Calu3 (cell line): ENCODE measurements at places on chromosomes 6 and 20. TPM values are rescaled to one million over a fixed set of nuclear protein-coding genes. Genes with fewer than 3 reads are reported as not detected.

GRCh38 chr6:90993770-90994169, 406.9 kb upstream of the MAP3K7 start:
- H3K27ac ChIP-seq = no peak overlapping the region
- no peaks in the 10 kb centered on the region for H3K36me3 ChIP-seq
- no peak for DNase-seq
- no peaks in the 10 kb centered on the region for H3K27me3 ChIP-seq
- H3K4me3 ChIP-seq = no peak overlapping the region

DNA sequence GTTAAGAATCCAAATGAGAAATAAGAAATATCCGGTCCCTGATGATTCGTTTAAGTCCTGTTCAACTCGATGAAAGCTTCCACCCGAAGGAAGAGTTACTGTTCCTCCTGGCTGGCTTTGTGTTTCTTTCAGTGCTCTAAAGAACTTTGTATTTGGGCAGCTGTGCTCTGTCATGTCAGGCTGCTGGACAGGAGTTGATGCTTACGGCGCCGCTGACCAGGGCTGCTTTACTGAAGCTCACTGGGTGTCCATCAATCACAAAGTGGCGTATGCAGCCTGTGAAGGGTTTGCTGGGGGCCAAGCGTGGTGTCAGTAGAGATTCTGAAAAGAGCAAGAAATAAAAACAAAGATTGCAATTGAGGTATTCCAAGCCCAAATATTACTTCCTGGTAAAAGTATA, 21.9 kb downstream of the FAM229B start:
- no peak overlapping the region for H3K4me3 ChIP-seq
- no peak for DNase-seq
- H3K4me1 ChIP-seq = no peaks in the 10 kb centered on the region
- no peak overlapping the region for H3K27ac ChIP-seq
- H3K27me3 ChIP-seq = no peaks in the 10 kb centered on the region

DNA sequence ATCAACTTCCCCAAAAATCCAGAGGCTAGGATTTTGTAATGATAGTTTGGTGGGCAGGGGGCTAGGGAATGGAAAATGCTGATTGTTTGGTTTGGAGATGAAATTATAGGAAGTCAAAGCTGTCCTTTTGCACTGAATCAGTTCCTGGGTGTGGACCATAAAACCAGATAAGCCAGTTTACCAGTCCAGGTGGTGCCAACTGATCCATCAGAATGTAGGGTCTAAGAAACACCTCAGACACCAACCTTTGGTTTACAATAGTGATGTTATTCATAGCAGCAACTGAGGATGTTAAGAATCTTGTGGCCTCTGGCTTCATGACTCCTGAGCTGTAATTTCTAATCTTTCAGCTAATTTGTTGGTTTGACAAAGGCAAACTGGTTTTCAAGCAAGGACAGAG, 496.6 kb upstream of the EPHA7 start:
- no peaks in the 10 kb centered on the region for H3K4me1 ChIP-seq
- no peak overlapping the region for H3K4me3 ChIP-seq
- H3K27ac ChIP-seq = no peak overlapping the region
- DNase-seq = no peak
- no peaks in the 10 kb centered on the region for H3K27me3 ChIP-seq

DNA sequence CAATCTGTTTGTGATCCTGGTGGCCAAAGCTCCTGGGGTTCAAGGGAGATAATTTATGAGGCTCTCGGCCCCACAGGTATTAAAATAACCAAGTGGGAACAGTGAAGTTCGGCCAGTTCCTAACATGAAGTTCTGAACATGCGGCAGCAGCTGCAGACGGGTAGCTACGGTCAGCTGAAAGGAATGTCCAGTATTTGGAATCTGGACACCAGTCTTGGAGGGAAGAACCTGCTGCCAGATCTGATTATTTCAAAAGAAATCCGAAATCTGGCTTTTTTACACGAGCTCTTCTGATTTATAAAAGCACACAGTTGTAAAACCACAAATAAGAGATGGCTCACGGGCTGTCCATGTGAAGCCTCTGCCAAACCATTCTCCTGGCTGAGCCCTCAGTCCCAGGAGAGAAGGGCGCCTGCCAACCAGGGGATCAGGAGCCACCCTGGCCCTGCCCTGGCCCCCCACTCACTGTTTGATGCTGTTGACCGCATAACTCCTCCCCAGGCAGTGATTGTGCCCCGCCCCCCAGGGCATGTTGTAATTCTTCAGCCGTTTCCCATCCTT, 28.2 kb upstream of the KCNB1 start:
- H3K4me1 ChIP-seq = no peaks in the 10 kb centered on the region
- no peaks in the 10 kb centered on the region for H3K27me3 ChIP-seq
- DNase-seq = no peak
- no peak overlapping the region for H3K27ac ChIP-seq

DNA sequence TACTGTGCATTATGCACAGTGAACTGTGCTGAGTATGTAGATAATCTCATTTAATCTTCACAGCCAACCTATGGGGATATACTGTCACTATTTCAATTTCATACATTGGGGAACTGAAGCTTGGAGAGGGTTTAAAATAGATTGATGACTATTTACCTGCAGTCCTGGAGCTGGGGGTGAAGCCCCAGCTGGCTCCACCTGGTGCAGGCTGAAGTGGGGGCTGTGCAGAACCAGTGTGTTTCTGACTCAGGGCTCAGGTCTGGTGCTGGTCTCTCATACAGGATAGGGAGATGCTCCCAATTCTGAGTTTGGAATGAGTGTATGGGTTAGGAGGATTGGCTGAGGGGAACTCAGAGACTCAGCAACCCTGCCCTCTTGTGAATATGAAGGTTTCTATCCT, 176.1 kb upstream of the CEP162 start:
- no peaks in the 10 kb centered on the region for H3K4me1 ChIP-seq
- peaks cover 7% of the 10 kb centered on the region for H3K27me3 ChIP-seq
- H3K36me3 ChIP-seq = no peaks in the 10 kb centered on the region
- no peak overlapping the region for H3K27ac ChIP-seq
- H3K4me3 ChIP-seq = no peak overlapping the region
- DNase-seq = no peak

- no peak overlapping the region for H3K4me3 ChIP-seq
- H3K4me1 ChIP-seq = no peaks in the 10 kb centered on the region
- no peaks in the 10 kb centered on the region for H3K36me3 ChIP-seq
- no peaks in the 10 kb centered on the region for H3K27me3 ChIP-seq
- DNase-seq = no peak
Observed at GRCh38 chr6:14166839-14167238, 49.3 kb downstream of the CD83 start.

DNA sequence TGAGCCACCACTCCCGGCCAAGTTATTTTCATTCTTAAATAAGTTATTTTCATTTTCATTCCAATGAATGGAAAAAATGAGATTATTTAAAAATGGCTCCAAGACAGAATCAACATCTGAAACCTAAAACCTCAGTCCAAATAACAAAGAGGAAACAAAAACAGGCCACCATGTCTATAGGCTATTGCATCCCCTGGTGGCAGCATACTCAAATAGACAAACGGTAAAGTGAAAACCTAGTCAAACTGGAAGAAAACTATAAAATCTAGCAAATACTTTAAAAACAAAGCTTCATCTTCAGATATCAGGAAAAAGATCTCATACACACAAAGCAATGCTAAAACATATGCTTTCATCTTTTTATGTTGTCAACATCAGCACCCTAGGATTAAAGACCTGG, 20.9 kb downstream of the IL17A start:
- no peak overlapping the region for H3K27ac ChIP-seq
- peaks cover 16% of the 10 kb centered on the region for H3K27me3 ChIP-seq
- DNase-seq = no peak
- H3K4me1 ChIP-seq = peaks cover 2% of the 10 kb centered on the region
- H3K36me3 ChIP-seq = no peaks in the 10 kb centered on the region

DNA sequence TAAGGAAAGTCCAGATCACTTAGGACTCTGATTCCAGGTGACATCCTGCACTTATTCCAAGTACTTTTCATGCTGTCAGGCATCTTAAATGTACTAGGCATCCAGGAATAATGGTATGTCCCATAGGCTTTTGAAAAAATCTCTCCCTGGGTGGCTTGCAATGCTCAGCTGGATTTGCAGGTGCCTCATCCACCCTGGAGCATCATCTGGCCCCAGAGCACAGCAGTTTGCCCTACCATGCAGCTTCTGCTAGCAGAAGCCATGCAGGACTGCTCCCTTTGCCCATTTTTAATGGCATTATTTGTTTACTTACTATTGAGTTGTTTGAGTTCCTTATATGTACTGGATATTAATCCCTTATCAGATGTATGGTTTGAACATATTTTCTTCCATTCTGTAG, 45.2 kb downstream of the DZANK1 start:
- H3K27me3 ChIP-seq = no peaks in the 10 kb centered on the region
- H3K27ac ChIP-seq = no peak overlapping the region
- H3K4me3 ChIP-seq = no peak overlapping the region

DNA sequence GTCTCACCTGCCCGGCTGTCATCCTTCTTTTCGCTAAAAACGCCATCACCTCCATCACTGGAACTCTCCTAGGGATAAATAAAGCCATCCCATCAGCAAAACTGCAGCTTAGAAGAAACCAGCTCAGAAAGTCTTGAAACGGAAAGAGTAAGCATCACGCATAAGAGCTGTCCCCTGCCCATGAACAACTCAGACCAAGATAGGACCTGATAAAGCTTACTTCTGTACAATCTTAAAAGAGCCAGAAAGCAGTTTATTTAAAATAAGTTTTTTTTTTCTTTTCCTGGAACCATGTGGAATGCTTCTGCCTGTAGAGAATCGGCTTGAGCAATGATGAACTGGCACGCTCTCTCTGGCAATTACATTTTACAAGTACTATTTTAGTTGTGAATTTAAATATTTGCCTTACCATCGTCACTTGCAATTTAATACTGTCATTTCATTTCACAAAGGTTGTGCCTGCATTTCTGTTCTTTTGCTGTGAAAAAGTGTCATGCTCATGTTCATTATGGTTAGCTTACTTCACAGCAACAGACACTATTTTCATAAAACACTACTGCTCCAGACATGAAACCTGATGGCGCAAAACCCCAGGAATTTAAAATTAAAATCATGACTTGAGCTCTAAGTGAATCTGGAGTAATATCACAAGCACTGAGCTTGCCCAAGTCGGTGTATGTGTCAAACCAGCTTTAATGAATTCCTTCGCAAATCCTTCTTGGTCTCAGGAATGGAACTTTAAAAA, 59.6 kb upstream of the EMILIN3 start:
- H3K27ac ChIP-seq = no peak overlapping the region
- H3K27me3 ChIP-seq = no peaks in the 10 kb centered on the region
- H3K4me1 ChIP-seq = no peaks in the 10 kb centered on the region
- DNase-seq = no peak
- no peak overlapping the region for H3K4me3 ChIP-seq
- H3K36me3 ChIP-seq = peaks cover 39% of the 10 kb centered on the region

DNA sequence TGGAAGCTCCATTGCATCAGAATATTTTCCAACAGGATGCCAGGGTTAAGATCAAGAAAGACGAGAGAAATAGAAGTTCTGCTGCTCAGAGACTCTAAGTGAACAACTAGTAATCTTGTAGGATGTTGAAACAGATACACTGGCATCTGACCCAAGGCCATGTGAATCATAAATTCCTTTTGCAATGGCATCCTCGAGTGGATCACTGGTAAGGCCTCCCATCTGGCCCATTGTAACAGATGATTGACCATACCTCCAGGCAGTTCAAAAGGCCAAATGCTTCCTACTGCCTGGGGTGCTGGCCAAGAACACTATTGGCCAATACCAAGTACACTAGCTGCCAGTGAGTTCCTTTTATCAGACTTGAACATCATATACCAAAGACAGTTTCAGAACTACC, 9.9 kb upstream of the SLC17A3 start:
- H3K36me3 ChIP-seq = no peaks in the 10 kb centered on the region
- DNase-seq = peak; percentile 24
- peaks cover 7% of the 10 kb centered on the region for H3K4me1 ChIP-seq
- H3K4me3 ChIP-seq = no peak overlapping the region
- H3K27ac ChIP-seq = no peak overlapping the region
- no peaks in the 10 kb centered on the region for H3K27me3 ChIP-seq

GRCh38 chr6:149331043-149331807, 13.7 kb downstream of the TAB2 start:
- no peak overlapping the region for H3K4me3 ChIP-seq
- no peaks in the 10 kb centered on the region for H3K36me3 ChIP-seq
- H3K27ac ChIP-seq = no peak overlapping the region

DNA sequence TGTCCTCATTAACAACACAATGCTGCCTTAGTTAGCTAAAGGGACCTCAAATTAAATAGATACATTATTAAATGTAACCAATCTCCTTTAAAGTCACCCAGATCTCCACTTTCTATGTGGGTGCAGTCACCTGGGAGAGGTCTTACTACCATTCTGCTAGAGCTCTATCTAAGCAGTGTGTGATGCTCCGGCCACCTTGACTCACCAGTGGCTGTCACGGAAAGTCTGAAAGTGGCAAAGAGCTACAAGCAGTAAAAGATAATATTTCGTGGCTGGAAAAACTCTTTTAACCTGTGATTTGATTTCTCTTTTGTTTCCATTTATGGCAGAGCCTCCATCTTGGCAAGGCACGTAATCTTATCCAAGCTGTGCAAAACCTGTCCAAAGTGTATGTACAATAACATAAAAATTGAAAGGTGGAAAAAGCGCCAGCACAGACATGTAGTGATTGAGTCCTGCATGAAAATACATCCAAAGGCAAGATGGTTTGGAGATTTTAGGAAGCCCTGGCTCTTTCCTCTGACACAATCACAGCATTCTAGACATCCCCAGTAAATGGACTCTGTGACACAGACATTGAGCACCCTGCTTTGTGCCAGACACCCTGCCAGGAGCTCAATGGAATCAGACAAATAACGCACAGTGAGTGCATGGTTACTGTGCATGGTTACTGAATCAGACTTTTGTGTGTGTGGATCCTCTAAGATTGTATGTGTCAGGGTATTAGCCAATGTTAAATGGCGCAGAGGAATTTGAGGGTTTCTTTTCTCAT, 116.6 kb downstream of the ADAT2 start:
- H3K27ac ChIP-seq = no peak overlapping the region
- no peak overlapping the region for H3K4me3 ChIP-seq
- no peak for DNase-seq
- no peaks in the 10 kb centered on the region for H3K36me3 ChIP-seq
- no peaks in the 10 kb centered on the region for H3K4me1 ChIP-seq
- no peaks in the 10 kb centered on the region for H3K27me3 ChIP-seq

DNA sequence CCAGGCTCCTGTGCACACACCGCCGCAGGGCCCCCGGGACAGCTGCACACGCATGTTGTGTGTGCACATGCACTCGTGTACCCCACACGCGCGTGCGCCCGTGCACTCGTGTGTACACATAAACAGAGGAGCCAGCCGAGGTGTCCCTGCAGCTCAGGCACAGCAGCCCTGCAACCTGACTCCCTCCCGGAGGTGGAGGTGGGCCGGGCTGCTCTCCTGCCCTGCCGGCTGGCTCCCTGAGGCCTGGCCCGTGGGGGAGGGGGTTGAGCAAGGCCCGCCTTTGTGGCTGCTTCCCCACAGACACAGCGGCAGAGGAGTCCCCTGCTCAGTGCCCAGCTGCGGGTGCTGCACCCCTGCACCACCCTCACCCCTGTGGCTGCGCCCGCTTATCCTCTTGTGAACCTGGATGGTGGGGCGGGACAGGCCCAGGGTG, 624 bp downstream of the RBBP8NL start:
- H3K27me3 ChIP-seq = peaks cover 11% of the 10 kb centered on the region
- DNase-seq = peak; percentile 82
- H3K4me1 ChIP-seq = peaks cover 43% of the 10 kb centered on the region
- peak overlapping the region; percentile 89 for H3K27ac ChIP-seq
- peak overlapping the region; percentile 85 for H3K4me3 ChIP-seq
- peaks cover 24% of the 10 kb centered on the region for H3K36me3 ChIP-seq

The NRN1 gene
- total RNA-seq = not detected in 2 replicates

The CRISP2 gene
- total RNA-seq = not detected in 2 replicates

The CCN2 gene
- total RNA-seq = 159 and 373 TPM in 2 replicates

The HLA-DMB gene
- total RNA-seq = 32.4 and 35.9 TPM in 2 replicates
